Activated CD4-positive, alpha-beta T cell treated with anti-CD3 and anti-CD28 coated beads, Interleukin-2, Interleukin-4, amounts not matched to agents 100 ng/mL and 50 ng/mL, durations not matched to agents 16 hours and 8 hours (primary cell): ENCODE measurements at places on chromosomes 3 and 15.

- no peak for DNase-seq
Measured at GRCh38 chr3:16277471-16277870, 12.5 kb downstream of the OXNAD1 start.

GRCh38 chr3:131708241-131708640, 205.5 kb upstream of the MRPL3 start:
- no peak for DNase-seq

DNA sequence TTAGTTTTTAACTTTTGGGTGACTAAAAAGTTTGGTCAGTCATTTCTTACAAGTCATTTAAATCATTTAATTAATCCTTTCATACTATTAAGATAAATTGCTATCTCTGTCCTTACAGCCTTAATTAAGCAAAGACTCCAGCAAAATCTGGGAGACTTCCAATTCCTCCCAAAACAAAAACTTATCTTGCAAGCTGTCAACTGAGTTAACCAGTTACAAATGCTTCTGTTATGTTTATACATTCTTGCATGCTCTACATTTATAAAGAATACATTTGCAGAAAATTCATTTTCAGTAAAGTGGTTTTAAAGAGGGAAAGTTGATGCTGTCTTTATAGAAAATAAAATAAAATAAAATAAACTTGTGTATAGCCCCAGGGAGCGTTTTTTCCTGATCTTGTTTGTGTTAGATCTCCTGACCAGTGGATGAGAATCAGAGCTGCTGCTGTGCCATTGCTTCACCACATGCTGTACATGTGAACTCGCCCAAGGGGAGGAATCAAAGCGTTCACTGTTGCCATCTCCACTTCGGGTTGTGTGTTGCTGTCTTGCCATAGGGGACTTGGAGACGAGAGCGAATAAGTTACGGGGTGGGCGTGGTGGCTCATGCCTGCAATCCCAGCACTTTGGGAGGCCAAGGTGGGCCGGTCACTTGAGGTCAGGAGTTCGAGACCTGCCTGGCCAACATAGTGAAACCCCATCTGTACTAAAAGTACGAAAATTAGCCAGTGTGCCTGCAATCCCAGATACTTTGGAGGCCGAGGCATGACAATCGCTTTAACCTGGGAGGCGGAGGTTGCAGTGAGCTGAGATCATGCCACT, 5.5 kb downstream of the CCR4 start:
- DNase-seq = no peak

- DNase-seq = no peak
Measured at GRCh38 chr15:101551696-101552591, 62.4 kb upstream of the PCSK6 start.

- no peak for DNase-seq
Measured at GRCh38 chr3:54878145-54878544, 49.7 kb downstream of the LRTM1 start.

- no peak for DNase-seq
Measured at GRCh38 chr3:57877116-57877515, 121.0 kb downstream of the SLMAP start.

DNA sequence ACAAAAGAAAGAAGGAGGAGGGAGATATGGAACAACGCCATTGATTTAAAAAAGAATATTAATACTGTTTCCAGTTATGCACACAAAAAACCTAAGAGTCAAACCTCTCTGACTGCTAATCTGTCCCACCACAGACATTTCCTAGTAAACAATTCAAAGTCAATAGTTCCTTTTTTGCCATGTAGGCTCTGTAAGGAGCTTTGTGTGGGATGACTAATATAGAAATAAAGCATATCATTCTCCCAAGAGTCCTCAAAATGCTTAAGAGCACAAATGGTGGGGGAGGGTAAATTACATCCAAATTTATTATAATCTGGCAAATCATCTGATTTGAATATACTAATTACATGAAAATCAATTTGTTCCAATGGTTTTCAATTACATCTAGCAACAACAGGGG, 155.9 kb upstream of the CNTN4 start:
- no peak for DNase-seq

GRCh38 chr3:101189796-101190195, 130.6 kb downstream of the IMPG2 start:
- DNase-seq = no peak
